ENCODE measurements at places on chromosomes 2 and 18.

DNA sequence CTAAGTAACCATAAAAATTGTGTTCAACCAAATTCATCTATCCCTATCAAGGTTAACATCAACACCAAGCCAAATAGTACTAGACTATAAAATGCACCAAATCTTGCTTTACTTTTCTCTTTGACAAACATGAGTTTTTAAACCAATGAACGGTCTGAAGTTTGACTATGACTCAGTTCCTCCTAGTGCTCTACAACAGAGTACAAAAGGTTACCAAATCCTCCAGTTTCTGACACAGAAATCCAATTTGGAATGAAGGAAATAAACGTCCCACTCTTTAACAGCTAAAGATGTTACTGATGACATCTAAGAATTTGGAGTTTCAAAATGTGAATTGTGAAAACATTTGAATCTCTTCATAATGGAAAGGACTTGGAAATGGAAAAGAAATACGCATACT, 11.8 kb upstream of the ACVR1 start:
- DNase-seq, result no peak

DNA sequence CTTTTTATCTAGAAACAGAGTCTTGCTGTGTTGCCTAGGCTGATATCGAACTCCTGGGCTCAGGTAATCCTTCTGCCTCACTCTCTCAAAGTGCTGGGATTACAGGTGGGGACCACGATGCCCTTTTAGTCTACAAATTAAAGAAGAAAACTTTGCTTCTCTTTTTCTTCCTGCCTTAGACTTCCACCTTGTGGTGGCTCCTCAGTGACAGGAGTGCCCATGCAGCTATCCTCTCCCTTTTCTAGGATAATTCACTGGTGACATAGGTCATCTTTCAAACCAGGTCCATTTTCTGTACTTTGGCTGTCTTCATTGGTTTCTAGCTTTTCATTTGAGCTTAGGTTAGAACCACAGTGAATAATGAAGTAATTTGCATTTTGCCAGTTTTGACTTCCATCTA, 13.6 kb downstream of the DCAF17 start:
- DNase-seq, result no peak

DNA sequence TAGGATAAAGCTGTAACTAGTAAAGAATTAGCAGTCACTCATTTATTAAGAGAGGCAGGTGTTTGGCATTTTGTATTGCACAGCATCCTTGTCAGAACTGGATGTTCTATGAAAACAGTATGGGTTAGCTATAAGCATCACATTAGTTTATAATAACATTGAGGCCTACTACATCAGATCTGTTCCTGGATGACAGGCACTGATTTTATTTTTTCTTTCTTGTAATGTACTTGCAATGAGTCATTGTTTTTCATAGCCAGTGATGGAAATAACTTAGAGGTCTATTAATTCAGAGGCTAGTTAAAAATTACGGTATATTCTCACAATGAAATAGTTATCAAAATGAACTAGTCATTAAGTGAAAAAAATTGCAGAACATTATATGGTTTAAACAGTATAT, 13.0 kb upstream of the RMDN2 start:
- no peak for DNase-seq

DNA sequence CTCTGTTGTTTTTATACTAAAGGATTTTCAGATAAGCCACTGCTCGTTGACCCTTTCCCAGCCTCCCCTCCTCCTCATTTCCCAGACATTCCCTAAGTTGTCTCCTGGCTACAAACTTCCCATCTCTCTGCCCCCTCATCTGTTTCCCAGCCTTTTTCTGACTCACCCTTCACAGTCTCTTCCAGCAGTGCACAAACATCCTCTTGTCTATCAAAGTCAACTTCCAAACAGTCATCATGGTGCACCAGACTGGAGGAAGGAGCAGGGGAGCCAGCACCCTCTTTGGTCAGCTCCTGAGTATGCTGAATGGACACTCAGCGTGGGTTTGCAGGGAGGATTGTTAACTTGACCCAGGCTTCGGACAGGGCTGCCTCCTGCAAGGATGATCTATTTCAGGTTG, 26.6 kb upstream of the SPRED2 start:
- DNase-seq, result no peak

DNA sequence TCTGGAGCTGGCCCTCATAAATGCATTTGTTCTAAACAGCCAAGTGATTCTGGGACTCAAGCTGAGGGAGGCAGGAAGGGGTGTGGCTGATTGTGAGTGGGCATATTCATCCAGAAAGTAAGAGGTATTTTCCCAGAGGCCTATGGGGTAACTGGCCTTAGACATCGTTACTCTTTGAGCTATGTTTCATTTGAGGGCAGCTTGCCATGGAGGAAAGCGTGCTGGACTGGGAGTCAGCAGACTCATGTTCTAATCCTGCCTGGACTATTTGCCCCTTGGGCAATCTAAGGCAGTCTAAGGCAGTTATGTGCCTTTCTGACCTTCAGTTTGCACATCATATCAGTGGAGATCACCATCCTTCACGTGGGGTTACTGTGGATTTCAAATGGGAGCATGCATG, 93.5 kb upstream of the SLC14A2 start:
- DNase-seq, result no peak

All from CD4-positive, alpha-beta T cell treated with Interleukin-1 beta for 1 hour (primary cell).